ENCODE measurements at places on chromosomes 12 and 14.

DNA sequence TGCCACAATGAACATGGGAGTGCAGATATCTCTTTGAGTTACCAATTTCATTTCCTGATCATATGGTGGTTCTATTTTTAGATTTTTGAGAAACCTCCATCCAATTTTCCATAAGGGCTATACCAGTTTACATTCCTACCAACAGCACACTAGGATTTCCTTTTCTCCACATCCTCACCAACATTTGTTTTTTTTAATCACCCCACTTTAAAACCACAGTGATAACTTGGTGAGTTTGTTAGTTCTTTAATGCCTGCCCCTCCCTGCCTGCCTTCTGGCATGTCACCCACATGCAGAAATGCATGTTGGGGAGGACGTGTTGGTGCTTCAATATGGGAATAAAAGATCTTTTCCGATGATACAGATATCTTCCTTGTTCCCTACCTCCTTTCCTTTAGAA lies 167.9 kb downstream of the CAND1 start:
- DNase-seq: no peak

- no peak for DNase-seq
Measured at GRCh38 chr14:74563586-74564159, 48.4 kb downstream of the LTBP2 start.

DNA sequence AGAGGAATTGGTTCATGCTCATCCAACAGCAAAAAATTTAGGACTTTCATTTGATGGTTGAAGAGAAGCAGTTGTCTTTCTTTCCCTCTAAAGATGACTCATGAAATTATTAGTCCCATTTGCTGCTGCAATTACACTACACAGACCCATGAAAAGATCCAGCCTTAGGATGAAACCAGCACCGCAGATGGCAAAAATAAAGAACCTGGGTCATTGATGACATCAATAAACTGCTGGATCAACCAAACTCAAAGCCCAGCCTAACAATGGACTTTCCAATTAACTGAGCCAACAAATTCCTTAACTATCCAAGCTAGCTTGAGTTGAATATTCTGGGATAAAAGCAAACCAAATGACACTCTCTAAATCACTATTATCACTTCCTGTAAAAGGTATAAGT lies 20.7 kb downstream of the DICER1 start:
- no peak for DNase-seq

- no peak for DNase-seq
Measured at GRCh38 chr12:39764944-39765560, 145.4 kb upstream of the ABCD2 start.

DNA sequence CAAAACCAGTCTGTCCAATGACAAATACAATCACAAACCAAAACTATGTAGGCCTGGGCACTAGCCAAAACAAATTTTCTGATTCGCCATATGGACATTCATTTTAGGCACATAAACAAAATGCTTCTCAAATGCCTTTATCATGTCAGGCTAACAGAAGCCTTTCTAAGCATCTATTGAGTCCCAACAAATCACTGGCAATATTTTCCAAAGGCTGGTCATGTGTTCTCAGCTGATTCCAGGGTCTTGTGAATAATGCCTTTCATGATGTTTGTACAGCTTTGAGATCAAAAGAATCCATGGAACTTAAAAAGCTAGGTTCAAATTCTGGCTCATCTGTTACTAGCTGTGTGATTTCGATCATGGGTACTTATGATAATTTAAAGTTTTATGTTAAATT lies 16.1 kb downstream of the FSCB start:
- DNase-seq: no peak

DNA sequence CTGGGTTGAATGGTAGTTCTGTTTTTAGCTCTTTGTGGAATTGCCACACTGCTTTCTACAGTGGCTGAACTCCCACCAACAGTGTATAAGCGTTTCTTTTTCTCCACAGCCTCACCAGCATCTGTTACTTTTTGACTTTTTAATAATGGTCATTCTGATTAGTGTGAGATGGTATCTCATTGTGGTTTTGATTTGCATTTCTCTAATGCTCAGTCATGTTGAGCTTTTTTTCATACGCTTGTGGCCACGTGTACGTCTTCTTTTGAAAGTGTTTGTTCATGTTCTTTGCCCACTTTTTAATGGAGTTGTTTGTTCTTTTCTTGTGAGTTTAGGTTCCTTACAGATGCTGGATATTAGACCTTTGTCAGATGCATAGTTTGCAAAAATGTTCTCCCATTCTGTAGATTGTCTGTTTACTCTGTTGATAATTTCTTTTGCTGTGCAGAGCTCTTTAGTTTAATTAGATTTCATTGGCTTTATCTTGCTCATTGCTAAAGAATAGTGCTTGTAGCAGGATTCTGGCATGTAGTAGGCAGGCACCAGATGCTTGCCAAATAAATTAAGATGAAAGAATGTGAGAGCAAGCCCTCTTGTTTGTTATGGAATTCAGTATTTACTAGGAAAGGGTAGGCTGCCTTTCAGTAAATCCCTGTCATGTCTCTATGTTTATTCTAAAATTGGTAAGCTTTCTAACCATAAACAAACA lies 86.8 kb downstream of the PDE3A start:
- DNase-seq: no peak

DNA sequence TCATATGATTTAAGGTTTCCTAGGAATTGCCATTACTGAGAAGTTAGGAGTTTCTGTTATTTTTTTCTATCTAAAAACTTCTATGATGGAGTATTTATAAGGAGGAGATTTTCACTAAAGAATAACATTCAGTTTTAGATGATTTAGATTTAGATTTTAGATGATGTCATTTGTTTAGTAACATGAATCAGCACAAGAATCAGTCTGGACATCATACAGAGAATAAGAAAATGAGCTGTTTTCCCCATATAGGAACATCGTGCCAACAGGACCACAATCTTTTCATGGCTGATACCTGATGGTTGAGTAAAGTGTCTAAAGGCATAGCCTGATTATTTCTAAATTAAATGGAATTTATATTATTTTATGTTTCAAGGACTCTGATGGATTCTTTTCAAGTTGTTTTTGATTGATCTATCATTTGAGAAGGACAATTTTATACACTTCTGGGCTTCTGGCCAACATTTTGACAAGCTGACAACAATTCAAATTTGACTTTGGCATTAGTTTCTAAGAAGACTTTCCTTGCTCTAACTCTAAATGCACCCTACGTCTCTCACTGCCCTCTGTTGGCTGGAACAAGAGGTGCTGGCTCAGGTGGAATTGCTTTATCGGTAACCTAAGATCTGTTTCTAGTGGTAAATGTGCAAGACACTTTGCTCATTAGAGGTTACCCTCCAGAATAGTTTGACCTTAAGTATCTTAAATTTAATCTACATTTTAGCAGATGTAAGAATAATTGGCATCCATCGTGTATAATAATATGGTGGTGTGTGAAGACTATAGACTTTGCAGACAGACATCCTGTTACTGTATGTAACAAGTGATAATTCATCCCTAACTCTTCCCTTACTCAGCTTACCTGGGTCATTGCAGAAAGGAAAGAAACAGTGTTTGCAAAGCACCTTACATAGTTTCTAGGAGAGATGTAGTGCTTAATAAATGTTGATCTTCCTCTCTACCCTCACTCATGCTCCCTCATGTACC lies 42.8 kb upstream of the CPSF6 start:
- no peak for DNase-seq
